ENCODE measurements at places on chromosomes 3 and 15.

DNA sequence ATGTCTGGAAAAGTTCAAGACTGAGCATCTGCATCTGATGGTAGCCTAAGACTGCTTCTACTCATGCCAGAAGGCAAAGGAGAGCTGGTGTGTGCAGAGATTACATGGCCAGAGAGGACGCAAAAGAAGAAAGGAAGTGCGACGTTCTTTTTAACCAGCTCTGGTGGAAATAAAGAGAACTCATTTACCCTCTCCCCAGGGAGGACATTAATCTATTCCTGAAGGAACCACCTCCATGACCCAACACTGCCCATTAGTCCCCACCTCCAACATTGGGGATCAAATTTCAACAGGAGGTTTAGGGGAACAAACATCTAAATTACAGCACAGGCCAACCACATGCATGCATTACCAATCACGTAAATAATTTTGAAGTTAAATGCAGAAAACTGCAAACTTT, 1.5 kb upstream of the NCK1 start:
- DNase-seq: peak; percentile 16

GRCh38 chr3:168467115-168467714, 371.5 kb upstream of the GOLIM4 start:
- DNase-seq: no peak

- DNase-seq: no peak
These were observed 280.7 kb upstream of the ARHGEF26 start for GRCh38 chr3:153840487-153840886.

- DNase-seq: no peak
These were observed 182.3 kb upstream of the NDN start for GRCh38 chr15:23869396-23869795.

GRCh38 chr3:8371960-8372463, 129.6 kb upstream of the LMCD1 start:
- DNase-seq: no peak

DNA sequence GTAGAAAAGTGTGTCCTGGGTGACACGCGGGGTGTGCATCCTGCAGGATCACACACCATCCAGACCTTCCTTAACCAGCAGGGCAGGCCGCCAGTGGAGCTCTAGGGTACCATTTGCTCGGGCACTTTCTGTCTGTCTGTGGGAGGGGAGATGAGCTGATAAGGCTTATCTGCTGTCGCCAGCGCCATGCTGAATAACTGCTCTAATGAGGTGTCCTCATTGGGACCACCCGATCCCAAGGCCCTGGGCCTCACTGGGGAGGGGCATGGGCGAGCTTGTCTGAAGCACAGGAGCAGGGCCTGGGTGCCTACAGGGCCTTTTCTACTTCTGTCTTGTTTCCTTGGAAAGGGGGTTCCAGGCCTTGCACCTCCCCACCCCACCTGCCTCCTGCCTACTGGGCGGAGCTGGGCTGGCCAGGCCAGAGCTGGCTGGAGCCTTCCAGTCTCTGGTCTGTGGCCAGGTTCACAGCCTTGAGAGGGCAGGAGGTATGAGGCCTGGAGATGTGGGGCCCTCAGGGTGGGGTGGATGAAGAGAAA, 2.5 kb upstream of the GATA2 start:
- DNase-seq: no peak

DNA sequence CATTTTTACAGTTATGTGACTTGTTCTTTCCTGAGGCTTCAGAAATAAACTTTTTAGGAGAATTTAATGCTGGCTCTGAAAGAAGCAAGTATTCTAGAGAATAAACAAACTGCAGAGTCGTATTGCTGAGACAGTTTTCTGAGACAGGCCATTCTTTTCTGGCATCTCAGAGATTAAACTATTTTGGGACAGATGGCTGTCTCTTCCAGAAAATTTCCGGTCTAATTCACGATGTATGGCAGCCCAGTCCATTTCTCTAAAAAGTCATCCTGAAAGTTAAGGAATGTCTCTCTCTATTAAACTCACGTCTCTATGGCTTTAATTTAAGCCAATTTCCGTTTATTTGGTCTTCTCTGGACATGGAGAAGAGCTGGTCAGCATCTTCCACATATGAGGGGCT, 208.6 kb downstream of the FEZF2 start:
- DNase-seq: no peak

DNA sequence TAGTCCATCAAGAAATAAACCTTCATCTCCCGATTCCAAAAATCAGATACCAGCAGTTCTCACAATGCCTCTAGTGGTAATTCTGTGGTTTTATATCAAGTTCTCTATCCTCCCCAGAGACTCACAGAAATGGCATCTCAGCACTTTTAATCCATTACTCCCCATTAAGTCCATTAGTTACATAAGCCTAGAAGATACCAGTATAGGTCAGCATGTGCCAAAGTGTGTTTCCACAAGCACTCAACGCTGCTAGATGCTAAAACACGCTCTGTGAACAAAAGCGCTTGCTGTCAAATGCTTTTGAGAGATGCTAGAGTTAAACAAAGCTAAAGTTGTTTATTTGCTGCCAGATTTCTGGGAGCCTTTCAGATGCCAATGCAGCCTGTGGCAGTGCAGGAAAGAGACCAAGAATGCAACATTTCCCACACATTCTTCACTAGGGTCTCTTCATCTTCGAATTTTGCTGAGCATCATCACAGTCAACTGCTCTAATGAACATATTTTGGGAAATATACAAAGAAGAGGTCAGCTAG, 918.8 kb upstream of the CFAP20DC start:
- no peak for DNase-seq

DNA sequence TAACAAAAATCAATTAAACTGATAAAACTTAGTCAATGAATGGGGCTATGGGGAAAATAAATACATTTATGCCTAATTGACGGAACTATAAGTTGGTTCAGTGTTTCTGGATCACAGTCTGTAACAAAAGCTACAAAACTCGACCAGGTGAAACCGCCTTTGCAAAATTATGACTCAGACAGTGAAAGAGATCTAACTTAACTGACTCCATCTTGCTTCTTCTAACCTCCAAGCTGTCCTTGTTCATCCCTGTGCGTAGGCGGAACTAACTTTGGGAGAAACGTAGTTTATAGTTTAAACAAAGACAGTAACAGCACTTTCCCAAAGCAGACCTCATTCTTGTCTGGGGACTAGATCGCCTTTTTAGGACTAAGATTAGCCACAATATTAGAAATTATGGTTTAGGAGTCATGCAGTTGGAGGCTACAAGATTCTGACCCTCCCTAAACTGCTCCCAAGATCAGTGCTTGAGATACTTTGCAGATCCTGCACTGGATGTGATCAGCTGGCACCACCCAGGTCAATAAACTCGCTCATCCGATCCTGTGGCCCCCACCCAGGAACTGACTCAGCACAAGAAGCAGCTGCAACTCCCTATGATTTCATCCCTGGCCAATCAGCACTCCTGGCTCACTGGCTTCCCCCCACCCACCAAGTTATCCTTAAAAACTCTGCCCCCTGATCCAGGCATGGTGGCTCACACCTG, 7.2 kb upstream of the MFGE8 start:
- peak; percentile 63 for DNase-seq

- no peak for DNase-seq
These were observed 77.8 kb upstream of the VGLL4 start for GRCh38 chr3:11721479-11721878.

DNA sequence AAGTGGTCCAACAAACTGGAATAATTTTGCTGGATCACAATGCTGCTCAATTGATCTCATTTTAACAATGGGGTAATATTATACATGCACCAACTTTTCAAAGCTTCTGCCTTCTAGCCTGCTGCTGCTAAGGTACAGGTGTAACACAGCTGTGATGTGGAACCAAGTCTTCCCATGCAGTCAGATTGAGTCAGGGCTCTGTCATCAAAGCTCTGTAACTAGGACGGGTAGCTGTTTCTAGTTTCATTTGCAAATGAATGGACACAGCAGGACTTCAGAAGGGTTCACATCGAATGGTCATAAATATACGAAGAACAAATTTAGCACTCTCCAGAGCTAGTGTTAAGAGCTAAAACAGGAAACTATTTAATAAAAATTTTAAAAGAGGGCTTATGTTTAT, 189.2 kb downstream of the USP13 start:
- DNase-seq: no peak

GRCh38 chr3:37173806-37174205, 576 bp downstream of the LRRFIP2 start:
- DNase-seq: no peak

DNA sequence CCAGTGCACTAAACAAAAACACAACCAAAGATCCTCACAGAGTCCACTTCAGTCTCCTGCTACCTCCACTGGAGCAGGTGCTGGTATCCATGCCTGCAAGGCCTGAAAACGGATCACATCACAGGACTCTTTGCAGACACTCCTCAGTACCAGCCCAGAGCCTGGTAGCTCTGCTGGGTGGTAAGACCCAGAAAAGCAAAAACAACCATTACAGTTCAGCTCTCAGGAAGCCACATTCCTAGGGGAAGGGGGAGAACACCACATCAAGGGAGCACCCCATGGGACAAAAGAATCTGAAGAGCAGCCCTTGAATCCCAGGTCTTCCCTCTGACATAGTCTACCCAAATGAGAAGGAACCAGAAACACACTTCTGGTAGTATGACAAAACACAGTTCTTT, 52.5 kb upstream of the PFN2 start:
- DNase-seq: no peak

DNA sequence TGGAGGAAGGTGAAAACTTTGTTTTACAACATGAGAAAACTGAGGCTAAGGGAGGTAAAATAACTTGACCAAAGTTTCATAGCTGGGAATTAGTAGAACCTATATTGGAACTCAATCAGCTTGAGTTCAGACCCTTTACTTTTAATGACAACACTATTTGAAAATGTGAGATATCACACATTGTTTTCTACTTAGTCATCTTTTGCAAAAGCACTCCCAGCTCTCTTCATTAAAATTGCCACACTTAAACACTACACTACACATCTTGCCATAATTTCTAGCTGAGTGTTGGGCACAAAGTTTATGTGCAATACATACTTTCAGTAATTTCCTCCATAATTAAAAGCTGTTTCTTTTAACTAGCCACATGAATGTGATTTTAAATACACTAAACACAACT, 230.4 kb upstream of the DCBLD2 start:
- DNase-seq: peak; percentile 27

DNA sequence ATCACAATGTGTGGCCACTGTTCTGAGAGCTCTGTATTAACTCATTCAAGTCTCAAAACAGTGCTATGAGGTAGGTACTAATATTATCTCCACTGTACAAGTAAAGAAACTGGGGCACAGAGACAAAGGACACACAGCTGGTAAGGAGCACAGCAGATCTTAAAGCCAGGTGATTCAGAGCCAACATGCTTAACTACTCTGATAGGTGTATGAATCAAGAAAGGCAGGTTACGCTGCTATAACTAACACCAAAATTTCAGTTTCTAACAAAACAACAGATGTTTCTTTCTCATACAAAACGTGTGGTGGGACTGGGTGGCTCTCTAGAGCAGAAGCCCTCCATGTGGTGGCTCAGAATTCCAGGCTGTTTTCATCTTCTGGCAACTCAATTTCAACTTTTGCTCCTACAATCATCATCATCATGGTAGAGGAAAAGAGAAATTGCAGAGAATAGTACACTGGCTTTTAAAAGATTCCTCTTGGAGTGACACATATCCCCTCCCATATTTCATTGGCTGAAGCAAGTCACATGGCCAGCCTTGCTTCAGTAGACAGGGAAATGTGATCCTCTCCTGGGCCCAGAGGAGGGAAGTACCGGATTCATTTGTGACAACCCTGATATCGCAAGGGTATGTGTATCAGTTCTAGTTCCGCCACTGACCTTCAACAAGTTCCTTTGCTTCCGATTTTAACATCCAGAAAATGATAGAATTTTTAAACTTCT, 126.2 kb upstream of the PTX3 start:
- no peak for DNase-seq

- no peak for DNase-seq
These were observed 168.4 kb downstream of the PDE8A start for GRCh38 chr15:85150130-85150480.

- peak; percentile 94 for DNase-seq
These were observed 282.3 kb downstream of the SLC9A9 start for GRCh38 chr3:143565951-143566350.

- no peak for DNase-seq
These were observed 3.0 kb upstream of the APH1B start for GRCh38 chr15:63274427-63274826.

DNA sequence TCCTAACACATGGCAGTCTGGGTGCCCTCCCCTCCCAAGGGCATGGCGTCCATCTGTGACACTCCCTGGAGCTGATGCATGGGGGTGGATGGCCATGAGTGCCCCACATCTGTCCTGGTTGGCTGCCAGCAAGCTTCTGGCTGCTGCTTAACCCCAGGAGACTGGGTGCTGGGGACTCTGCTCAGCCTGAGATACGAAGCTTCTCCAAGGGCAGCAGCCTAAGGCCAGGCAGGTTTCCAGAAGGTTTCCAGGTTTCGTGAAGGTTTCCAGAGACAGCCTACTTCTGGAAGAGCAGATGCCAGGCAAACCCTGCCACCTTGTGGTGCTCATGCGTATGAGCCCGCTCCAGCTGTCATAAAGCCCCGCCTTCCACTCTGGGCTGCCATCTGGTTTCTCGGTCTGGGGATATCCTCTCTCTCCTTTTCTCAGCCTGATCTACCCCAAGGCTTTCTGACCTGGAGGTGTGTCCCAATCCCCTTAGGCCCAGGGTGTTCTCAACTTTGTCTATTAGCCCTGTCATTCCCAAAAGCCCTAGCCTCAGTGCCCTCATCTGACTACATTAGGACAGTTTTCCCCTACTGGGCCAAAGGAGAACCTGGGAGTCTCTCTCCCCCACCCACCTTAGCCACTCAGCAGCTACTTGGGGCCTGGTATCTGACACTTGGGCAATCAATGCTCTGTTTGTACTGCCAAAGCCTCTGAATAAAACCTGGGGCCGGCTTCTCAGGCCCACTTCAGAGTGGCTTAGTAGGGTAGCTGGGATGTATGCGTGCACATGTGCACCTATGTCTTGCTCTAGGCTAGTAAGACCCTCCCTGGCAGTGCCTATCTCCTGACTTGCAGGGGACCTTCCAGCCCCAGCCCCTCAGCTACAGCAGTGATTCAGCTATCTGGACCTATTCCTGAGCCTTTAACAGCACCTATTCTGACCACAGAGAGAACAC, 12.0 kb downstream of the MRPL46 start:
- DNase-seq: peak; percentile 78

GRCh38 chr15:100595964-100596363, 6.0 kb downstream of the LINS1 start:
- DNase-seq: no peak

Measured in amniotic epithelial cell (primary cell).